ENCODE measurements at places on chromosomes 4 and X.

GRCh38 chr4:152657657-152658056 lies 22.1 kb downstream of the TMEM154 start:
- no peak for DNase-seq

DNA sequence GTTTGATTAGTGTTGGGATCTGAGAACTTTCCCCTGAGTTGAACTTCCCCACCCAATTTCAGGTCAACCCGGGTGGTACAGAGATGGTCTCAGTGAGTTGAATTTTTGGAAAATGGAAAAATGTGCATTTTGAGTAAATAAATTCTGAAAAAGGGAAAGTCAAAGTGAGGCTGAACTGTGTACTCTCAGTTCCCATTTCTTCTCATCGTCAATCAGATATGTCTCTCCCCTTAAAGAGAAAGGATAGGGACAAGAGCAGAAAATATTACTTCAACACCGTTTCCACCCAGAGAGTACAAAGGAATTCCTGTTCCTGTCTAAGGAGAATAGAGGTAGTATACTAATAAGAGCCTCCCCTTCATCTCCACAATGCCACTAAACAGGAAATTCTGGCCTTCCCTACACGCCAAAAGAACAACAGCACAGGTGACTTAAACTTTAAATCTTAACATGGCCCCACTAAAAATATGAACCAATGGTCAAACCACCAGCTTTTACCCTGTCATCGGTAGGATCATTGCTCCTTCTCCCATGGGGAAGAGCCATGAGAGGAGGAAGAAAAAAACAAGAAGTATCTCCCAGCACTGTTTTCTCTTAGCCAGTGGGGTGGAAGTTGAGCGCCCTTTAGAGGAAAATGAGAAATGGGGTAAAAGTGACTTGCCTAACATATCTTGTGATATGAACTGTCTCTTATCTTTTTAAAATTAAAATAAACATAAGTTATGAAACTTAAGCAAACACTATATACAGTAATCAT lies 30.3 kb downstream of the BMP3 start:
- no peak for DNase-seq

GRCh38 chr4:34170946-34171345 lies 2073.4 kb downstream of the ARAP2 start:
- DNase-seq = peak; percentile 30

DNA sequence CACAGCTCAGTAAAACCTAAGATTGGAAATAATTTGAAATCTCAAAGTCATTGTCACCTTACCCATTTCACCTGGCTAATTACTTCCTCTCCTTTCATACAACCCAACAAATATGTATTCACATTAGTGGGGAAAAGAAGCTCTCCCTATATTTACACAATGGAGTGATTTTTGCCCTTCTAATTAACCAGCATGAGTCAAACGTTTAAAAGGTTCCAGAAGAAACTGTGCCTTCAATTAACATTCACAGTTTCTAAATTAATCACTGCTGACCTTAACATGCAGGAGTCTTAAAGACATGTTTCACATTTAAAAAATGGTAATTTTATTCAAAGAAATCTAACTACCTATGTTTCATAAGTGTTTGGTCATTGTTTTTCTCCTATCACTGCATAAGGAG lies 254.6 kb downstream of the CBLL2 start:
- no peak for DNase-seq

GRCh38 chrX:125680366-125680765 lies 360.7 kb downstream of the TEX13C start:
- no peak for DNase-seq

- DNase-seq = no peak
Observed at GRCh38 chr4:183905081-183905592, at the start of gene STOX2. Gene STOX2, plus strand, starts transcription at chr4:183905307. Its CDS starts 1,484 bp downstream, at chr4:183906791.

DNA sequence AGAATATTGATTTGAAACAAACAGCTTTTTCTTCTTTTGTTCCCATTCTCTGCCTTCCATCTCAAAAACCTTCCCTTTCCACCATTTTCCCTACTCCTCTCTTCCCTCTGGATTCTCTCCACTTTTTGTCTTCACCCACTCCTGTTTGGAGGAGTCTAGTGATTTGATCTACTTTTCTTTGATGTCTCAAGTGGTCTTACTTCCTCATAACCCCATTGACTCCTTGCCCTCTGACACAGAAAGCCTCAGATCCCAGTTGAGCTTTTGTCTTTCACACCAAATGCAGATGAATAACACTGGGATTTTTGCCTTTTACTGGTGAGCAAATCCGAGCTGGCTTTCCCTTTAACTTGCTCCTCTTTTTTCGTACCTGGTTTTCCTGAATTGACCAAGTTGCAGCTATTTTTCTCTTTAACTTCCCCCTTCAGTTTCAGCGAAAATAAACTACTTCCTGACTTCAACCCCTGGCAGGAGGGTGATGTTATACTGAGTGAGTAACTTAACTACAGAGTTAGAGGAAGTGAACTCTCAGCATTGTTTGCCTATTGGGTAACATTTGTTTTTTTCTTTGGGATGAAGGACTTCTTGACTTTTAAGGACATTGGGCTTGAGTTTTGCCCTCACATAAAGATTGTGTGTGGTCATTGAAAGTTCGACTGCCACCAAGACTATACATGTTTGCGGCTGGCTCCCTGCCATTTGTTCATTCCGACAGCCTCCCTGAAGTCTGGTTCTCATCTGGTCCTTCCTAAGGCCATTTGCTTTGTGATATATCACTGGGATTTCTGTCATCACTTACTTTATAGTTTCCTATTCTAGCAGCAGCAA lies 392.8 kb upstream of the NR3C2 start:
- peak; percentile 8 for DNase-seq

DNA sequence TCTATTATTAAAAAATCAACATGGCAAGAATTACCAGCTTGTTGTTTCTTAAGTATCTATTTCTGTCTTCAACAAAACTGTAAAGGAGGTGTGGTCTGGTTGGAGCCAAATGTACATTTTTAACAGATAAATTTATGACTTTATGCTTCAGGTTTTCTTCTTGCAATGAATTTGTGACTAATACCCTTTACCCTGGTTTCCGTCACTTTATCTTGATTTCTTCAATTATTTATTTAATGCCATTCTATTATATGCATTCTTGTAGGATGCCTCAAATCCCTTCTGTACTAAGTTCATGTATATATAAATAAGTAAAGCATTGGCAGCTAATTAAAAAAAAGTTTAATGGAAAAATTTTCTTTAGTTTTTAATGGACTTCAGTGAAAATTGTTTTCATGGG lies 41.5 kb upstream of the ANXA3 start:
- DNase-seq = no peak

- DNase-seq = no peak
Observed at GRCh38 chr4:183872531-183872930, 32.6 kb upstream of the STOX2 start.

DNA sequence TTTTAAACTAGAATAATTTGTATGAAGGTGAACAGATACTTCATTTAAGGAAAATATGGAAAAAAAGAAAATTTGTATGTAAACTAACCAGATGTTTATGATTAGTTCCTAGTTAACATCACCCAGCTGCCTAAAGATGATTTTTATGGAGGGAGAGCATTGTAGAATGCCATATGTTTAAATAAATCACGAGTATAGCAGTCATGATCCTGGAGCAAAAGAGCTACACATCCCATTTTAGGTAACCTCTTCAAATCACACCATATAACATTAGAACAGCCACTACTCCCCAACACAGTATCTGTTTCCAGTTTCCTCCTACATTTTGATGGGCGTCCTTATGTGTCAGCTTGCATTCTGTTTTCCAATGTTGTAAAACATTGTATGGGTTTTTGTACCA lies 571.9 kb upstream of the FAM241A start:
- DNase-seq = no peak

- no peak for DNase-seq
Observed at GRCh38 chr4:183343730-183344129, 21.5 kb upstream of the CLDN24 start.

DNA sequence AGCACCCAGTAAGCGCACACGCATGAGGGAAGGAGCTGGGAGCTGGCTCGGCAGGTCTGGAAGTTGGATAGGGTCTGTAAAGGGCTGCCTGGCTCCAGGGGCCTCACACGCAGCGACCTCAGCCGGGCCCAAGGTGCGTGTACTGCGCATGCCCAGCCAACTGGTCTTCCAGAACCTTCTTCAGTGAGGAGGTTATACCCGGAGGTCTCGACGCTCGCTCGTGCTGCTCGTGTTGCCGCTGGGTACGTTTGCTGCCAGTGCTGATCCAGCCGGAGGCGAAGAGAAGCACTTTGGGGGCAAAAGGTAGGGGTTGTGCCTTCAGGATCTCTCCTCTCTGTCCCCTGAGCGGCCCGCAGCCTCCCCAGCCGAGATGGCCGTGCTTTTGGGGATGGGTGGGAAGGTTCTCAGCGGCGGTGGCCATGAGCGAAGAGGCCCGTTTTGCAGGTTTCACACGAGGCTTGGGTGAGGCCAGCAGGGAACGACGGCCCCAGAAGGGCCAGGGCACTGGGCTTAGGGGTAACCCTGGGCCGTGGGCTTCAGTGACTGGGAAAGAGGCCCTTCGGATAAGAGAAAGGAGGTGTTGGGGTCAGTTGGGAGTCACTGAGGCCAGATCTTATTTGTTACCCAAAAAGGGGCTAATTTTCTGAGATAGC lies 3.8 kb upstream of the CXCL9 start:
- no peak for DNase-seq

- no peak for DNase-seq
Observed at GRCh38 chrX:103783971-103784370, 7.3 kb downstream of the PLP1 start.
